ENCODE measurements at places on chromosomes 2 and 18. TPM values are rescaled to one million over a fixed set of nuclear protein-coding genes. Genes with fewer than 3 reads are reported as not detected.

MPV17 gene
- 45.4 TPM for total RNA-seq

GRCh38 chr2:28345619-28346018 is 47.0 kb upstream of the FOSL2 start:
- H3K4me3 ChIP-seq: no peak overlapping the region
- no peaks in the 10 kb centered on the region for H3K27me3 ChIP-seq
- peaks cover 28% of the 10 kb centered on the region for H3K4me1 ChIP-seq
- H3K27ac ChIP-seq: no peak overlapping the region
- no peak for DNase-seq

SGPP2 gene
- total RNA-seq: 59.4 TPM

DNA sequence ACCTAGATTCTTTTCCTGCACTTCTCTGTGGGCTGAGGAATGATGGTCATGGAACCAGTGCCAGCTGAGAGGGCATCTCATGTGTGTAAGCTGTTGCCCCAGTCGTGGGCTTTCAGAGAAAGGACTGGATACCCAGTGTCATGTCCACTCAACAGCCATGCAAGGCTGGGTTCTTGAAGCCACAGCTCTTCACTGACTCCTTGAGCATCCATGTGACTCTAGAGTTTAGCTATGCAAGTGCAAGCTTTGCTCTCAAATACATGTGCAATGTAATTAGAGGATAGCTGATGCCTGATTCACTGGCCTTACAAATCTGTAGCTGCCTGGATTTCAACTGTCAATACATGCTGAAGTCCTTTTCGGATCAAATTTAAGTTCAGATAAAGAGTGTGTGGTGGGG is 46.8 kb upstream of the EML6 start:
- no peak for DNase-seq
- H3K4me1 ChIP-seq: peaks cover 20% of the 10 kb centered on the region
- no peak overlapping the region for H3K27ac ChIP-seq
- no peaks in the 10 kb centered on the region for H3K27me3 ChIP-seq
- H3K4me3 ChIP-seq: no peak overlapping the region

GRCh38 chr18:44851856-44852621 is 171.4 kb downstream of the SETBP1 start:
- H3K4me1 ChIP-seq: no peaks in the 10 kb centered on the region
- H3K27me3 ChIP-seq: no peaks in the 10 kb centered on the region
- DNase-seq: no peak
- no peak overlapping the region for H3K4me3 ChIP-seq
- no peaks in the 10 kb centered on the region for H3K36me3 ChIP-seq
- no peak overlapping the region for H3K27ac ChIP-seq

GRCh38 chr2:95165030-95165370 is 609 bp upstream of the ZNF2 start:
- peak overlapping the region; percentile 96 for H3K27ac ChIP-seq
- peak overlapping the region; percentile 81 for H3K4me3 ChIP-seq
- peaks cover 23% of the 10 kb centered on the region for H3K4me1 ChIP-seq
- H3K27me3 ChIP-seq: no peaks in the 10 kb centered on the region

DNA sequence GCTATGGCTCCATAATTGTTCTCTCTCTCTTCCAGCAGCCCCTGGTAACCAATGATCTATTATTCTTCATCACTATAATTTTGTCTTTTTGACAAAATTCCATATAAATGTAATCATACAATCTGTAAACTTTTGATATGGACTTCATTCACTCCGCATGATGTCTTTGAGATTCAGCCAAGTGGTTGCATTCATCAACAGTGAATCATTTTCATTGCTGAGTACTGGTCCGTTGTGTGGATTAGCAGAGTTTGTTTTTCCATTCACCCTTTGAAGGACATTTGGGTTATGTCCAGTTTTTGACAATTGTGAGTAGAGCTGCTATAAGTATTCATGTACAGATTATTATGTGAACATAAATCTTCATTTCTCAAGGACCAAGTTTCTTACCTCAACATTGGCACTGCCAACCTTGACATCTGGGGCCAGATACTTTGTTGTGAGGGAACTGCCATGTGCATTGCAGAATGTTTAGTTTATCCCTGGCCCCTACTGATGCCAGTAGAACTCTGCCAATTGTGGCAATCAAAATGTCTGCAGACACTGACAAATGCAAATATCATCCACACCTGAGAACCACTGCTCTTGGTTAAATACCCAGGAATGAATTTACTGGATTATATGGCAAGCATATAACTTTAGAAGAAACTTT is 48.4 kb upstream of the BCL2L11 start:
- peaks cover 19% of the 10 kb centered on the region for H3K4me1 ChIP-seq
- H3K27me3 ChIP-seq: no peaks in the 10 kb centered on the region
- H3K4me3 ChIP-seq: no peak overlapping the region
- no peak for DNase-seq
- peak overlapping the region; percentile 44 for H3K27ac ChIP-seq
- H3K36me3 ChIP-seq: no peaks in the 10 kb centered on the region

GRCh38 chr2:44553456-44553855 is 191.7 kb downstream of the CAMKMT start:
- no peaks in the 10 kb centered on the region for H3K36me3 ChIP-seq
- peaks cover 12% of the 10 kb centered on the region for H3K4me1 ChIP-seq
- H3K4me3 ChIP-seq: no peak overlapping the region
- DNase-seq: no peak

DNA sequence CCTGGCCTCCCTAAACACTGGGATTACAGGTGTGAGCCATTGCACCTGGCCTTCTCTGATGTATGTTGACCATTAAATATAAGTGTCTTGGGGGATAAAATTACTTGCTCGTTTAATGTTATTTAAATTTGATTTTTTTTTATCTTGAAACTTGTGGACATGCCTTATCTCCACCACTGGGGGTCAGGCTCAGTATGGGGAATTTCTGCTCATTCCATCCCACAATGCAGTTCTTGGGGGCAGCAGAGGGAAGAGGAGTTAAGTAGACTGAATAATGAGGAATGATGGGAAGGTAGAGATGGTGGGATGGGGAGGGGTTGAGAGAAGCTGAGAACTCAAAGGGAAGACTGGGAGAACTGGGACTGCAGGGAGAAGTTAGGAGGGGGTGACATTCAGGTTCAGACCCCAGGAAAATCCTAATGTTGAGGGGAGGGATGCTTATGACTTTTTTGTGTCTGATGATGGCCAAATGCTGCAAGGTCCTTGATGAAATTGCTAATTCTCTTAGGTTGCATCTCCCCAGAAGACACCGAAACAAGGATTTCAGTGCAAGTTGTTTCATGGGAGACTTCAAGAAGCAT is 174.2 kb downstream of the MIB1 start:
- H3K36me3 ChIP-seq: no peaks in the 10 kb centered on the region
- DNase-seq: no peak
- no peak overlapping the region for H3K4me3 ChIP-seq
- H3K4me1 ChIP-seq: no peaks in the 10 kb centered on the region
- no peaks in the 10 kb centered on the region for H3K27me3 ChIP-seq

- H3K4me3 ChIP-seq: no peak overlapping the region
- H3K4me1 ChIP-seq: peaks cover 43% of the 10 kb centered on the region
- peak overlapping the region; percentile 79 for H3K27ac ChIP-seq
- DNase-seq: no peak
These were observed 31.4 kb upstream of the TAF1B start for GRCh38 chr2:9811679-9812511.

GRCh38 chr2:54628418-54628817 is 95.0 kb upstream of the EML6 start:
- H3K4me1 ChIP-seq: peaks cover 3% of the 10 kb centered on the region
- no peak overlapping the region for H3K27ac ChIP-seq
- DNase-seq: no peak
- H3K4me3 ChIP-seq: no peak overlapping the region

DNA sequence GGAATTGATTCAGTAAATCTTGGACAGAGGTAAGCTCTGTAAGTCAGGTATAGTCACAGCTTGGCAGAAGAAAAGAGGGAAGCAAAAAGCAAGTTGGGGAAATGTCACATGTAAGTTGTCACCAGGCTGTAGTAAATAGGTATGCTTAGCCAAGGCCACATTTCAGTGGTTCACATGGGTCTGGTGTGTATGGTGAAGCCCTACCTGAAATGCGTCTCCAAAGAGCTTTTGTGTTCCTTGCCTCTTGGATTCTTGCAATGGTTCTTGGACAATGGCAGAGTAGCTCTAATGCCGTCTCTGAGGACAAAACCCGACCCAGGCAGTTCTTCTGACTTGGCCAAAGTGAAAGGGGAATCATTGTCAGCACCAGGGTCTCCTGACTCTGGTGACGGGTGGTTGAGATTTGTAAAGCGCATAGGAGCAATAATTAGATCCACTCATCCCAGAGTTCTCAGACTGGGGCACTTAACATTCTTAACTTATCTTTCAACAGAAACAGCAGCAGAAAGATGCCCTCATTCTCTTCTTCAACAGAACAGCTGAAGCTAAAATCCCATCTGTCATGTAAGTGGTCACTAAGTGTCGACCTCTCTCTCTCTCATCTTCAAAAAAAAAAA is 34.4 kb upstream of the RPL37A start:
- no peak overlapping the region for H3K4me3 ChIP-seq
- no peak for DNase-seq
- no peaks in the 10 kb centered on the region for H3K27me3 ChIP-seq
- no peak overlapping the region for H3K27ac ChIP-seq

CKAP2L gene
- total RNA-seq: 4.3 TPM

GREB1L gene
- not detected for total RNA-seq

DNA sequence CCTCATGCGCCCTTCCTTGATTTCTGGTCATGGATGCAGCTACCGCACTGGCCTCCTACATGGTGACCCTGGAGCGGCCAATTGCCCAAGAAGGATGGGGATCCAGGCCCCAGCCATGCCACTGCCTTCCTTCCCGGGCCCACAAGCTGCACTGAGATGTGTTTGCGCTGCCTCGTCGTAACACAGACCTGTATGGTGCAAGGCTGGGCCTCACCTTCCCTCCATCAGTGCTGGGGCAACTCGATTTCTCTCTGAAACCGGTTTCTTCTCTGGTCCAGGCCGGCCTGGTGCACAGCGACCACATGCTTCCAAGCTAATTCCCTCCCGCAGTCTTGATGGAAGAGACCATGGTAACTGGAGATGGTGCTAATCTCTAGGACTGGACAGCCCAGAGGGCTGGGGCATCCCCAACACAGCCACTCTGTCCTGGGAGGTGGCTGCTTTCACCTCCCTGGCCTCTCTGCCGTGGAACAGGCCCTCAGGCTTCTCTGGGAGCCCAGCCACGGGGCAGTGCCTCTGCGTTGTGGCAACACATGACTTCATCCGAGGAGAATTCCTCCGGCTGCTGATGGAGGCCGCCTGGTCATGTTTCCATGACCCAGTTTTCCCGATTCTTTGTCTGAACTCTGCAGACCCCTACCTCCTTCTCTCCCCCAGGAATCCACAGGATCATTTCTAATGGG is 184.2 kb downstream of the GLI2 start:
- no peak overlapping the region for H3K27ac ChIP-seq
- H3K27me3 ChIP-seq: no peaks in the 10 kb centered on the region
- no peak overlapping the region for H3K4me3 ChIP-seq
- no peaks in the 10 kb centered on the region for H3K36me3 ChIP-seq
- no peak for DNase-seq
- peaks cover 31% of the 10 kb centered on the region for H3K4me1 ChIP-seq

DNA sequence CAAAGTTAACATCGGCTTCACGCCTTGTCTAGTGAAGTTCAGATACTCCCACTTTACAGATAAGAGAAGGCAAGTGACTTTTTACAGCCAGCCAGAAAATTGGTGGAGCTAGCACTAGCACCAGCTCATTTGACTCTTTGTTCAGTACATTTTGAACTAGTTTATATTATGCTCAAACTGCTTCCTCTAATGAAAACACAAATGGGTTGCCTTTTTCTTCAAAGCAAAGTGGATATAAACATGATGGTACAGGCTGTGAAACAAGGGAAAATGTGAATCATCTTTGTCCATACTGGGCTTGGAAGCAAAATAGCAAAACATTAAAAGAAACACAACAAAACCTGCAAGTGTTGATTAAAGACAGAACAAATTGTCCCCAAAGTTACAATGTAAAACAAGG is 99.6 kb upstream of the LHCGR start:
- no peaks in the 10 kb centered on the region for H3K27me3 ChIP-seq
- no peak for DNase-seq
- no peaks in the 10 kb centered on the region for H3K36me3 ChIP-seq
- H3K27ac ChIP-seq: no peak overlapping the region
- H3K4me3 ChIP-seq: no peak overlapping the region
- peaks cover 11% of the 10 kb centered on the region for H3K4me1 ChIP-seq

- H3K4me1 ChIP-seq: peaks cover 11% of the 10 kb centered on the region
- peak overlapping the region; percentile 70 for H3K4me3 ChIP-seq
- H3K27me3 ChIP-seq: no peaks in the 10 kb centered on the region
- DNase-seq: no peak
- peak overlapping the region; percentile 82 for H3K27ac ChIP-seq
These were observed 431 bp upstream of the CNRIP1 start for GRCh38 chr2:68320118-68320641.

GRCh38 chr2:17648581-17648980 is 105.0 kb downstream of the SMC6 start:
- no peak for DNase-seq
- no peaks in the 10 kb centered on the region for H3K27me3 ChIP-seq
- no peak overlapping the region for H3K4me3 ChIP-seq
- peaks cover 17% of the 10 kb centered on the region for H3K4me1 ChIP-seq

Measured in esophagus squamous epithelium (tissue), 5 donors.